ENCODE measurements at places on chromosomes 5 and 9. TPM values are rescaled to one million over a fixed set of nuclear protein-coding genes. Genes with fewer than 3 reads are reported as not detected.
A peak's percentile ranks its signal among the peaks of the same experiment; 100 is the strongest.

The IGFBPL1 gene
- 2.8 TPM for total RNA-seq

The ADCY2 gene
- total RNA-seq: not detected

The MELK gene
- 74.2 TPM for total RNA-seq

The DOCK2 gene
- total RNA-seq: 6.1 TPM

The UBE2QL1 gene
- not detected for total RNA-seq

DNA sequence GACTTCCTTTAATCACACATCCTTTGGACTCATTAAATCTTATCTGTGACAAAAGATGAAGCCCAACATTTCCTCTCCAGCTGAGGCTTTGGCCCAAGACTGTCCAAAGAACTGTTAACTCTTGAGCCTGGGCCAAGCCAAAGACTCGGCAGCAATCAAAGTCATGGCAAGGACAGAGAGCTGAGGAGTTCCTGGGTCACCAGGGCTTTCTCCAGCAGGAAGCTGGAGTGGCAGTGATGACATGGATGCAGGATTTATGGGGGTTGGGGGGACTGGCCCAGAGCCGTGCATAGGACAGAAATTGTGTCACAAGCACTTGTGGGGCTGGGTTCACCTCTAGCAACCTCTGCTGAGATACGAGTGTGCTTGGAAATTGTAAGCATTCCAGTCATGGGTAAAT lies 440.3 kb downstream of the PLK2 start:
- no peak for DNase-seq

The MOB3B gene
- total RNA-seq: not detected

The TESK1 gene
- 26.8 TPM for total RNA-seq

The GTF2H2 gene
- total RNA-seq: 29.8 TPM

The NFIB gene
- 13.0 TPM for total RNA-seq

The DROSHA gene
- 40.8 TPM for total RNA-seq

The IRX2 gene
- 5.3 TPM for total RNA-seq

DNA sequence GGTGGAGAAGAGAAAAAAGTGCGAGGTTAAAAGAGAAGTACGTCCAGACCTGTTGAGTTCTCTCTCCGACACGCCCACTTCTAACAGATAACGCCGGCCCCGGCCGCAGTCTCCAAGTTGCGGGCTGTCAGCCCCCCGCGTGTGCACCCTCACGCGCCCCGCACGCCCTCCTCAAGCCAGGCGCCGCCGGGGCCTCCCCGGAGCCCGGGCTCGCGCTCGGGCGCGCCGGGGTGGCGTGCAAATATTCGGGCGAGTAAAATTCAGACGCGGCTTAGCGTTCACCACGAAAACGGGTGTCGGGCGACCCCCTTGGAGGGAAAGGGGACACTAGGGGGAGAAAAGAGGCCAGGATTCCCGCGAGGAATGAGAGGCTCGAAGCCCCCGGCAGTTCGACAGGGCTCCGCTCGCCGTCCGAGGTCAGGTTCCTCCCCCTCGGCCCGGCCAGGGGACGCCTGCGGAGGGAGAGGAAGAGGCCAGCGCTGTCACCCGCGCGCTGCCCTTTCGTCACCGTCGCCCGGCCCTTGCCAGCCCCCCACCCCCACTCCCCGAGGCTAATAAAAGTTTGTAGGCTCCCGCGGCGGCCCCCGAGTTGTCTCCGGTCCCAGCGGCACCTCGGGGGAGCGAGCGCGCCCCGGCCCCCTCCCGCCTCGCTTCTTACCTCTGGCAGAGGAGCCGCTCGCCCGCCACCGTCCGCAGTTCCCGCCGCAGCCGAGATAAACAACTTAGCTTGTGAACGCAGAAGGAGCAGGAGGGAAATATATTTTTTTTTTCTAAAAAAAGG lies 743 bp downstream of the NR3C1 start:
- DNase-seq: no peak

The PURA gene
- total RNA-seq: 8.0 TPM

The LEAP2 gene
- 0.77 TPM for total RNA-seq

GRCh38 chr5:1175015-1175414 lies 26.4 kb upstream of the SLC6A19 start:
- DNase-seq: no peak

DNA sequence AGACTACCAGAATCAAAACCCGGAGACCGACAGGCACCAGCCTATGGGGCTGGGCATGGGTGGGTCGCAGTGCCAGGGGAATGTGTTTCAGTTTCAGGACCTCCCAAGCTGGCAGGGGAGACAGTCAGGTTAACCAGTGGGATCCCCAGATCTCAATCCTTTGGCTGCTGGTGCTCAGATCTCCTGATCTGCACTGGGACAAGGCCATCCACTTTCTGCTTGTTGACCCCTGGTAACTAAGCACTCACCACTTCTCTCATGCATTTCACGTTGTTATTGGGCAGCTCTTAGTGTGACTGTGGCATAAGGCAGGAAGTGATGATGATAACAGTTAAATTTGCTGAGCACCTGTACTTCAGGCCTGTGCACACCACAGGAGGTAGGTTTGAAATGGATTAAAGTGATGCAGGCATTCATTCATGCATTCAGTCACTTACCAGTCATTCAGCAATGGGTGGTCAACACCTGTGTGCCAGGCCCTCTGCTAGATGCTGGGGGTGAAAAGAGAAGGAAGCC lies 42.1 kb upstream of the STXBP1 start:
- peak; percentile 65 for DNase-seq

The TMC1 gene
- total RNA-seq: not detected

GRCh38 chr9:6897898-6898302 lies 140.1 kb downstream of the KDM4C start:
- DNase-seq: no peak

DNA sequence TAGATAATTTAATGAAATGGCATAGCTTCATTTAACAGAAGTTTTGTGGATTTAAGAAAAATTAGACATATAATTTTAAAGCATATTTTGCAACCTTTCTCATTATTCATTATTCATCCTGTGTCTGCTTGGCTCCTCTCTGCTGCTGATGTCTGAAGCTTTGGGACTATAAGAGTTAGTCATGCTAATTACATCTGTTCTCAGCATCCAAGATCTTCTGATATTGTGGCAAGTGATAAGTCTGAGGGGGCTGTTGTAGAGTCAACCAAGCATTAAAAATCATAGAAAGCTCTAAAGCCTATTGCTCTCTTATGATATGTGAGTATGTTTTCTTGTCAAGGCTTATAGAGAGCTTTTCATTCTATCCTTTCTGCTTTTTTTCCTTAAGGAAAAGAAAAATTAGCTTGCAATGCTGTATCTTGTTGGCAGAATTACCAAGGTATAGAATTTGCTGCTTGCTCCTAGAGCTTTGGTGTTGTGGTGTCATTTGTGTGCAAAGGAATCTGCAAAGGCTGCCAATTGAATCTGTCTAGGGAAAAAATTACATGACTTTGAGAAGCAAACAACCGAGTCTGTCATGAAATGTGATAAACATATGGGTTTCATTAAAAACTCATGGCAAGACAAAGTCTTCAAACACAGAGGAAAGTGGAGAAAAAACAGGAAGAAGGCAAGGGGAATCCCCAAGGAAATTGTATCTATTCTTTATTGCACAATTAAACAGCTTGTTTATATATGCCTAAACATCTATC lies 156.1 kb upstream of the DAB2 start:
- DNase-seq: peak; percentile 24

GRCh38 chr5:95519151-95519550 lies 35.6 kb downstream of the SKIC3 start:
- no peak for DNase-seq

DNA sequence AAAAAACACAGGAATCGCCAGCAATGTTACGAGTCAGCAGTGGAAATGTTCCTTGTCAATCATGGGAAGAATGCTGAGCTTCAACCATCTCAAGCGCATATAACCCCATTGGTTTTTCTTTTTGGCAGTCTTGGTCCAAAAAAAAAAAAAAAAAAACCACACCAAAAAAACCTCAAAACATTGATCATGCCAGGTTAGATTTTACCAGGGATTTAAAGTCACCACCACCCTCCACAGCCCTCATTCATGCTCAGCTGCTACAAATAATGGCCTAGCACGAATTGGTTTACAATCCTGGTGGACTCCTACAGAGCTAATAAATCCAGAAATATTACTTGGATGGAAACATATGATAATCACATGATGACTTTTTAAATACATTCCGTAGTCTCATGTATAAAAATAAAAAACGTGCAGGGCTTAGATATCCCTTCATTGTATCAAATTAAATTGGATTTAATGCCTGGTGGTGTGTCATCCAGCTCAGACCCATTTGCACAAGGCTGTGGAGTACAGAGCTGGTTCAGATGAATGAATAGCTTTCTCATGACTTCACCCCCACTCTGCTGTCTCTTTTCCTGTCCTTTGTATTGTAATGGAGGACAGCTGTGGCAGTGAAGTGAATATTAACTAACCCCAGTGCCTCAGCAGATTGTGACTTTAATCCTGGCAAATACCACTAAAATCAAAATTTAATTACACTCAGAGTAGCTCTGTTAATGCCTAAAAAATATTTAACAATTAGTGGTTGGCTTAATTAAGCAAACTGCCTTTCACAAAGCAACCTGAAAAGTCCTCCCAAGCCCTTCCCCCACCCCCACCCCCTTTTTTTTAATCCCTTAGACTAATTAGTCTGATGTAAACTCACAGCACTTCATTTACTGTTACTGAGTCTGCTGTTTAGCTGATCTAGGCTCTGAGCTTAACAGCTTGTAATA lies 626.5 kb upstream of the ZNF608 start:
- peak; percentile 81 for DNase-seq

GRCh38 chr5:14787801-14788579 lies 83.6 kb downstream of the ANKH start:
- DNase-seq: no peak

GRCh38 chr9:130839132-130840111 lies 4.4 kb downstream of the ABL1 start:
- DNase-seq: no peak

GRCh38 chr5:6393596-6394194 lies 15.3 kb upstream of the MED10 start:
- DNase-seq: no peak

DNA sequence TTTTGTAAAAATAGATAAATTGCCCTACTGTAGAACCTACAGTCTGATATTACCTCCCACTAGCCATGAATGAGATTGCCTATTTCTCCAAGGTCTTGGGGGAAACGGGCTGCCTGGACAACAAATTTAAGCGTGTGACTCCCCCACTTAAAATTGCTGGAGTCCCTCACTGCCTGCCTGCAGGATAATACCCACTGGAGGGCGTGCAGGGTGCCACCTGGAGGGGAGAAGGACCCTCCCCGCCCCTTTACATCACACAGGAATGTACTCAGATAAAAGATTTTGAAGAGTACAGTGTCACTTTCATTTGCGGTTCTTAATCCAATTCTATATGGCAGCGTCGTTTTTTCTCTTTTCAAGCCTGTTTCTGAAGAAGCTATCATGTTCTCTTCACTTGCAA lies 6.2 kb upstream of the TRIM7 start:
- DNase-seq: no peak
